ENCODE measurements at places on chromosomes 2 and 18.

DNA sequence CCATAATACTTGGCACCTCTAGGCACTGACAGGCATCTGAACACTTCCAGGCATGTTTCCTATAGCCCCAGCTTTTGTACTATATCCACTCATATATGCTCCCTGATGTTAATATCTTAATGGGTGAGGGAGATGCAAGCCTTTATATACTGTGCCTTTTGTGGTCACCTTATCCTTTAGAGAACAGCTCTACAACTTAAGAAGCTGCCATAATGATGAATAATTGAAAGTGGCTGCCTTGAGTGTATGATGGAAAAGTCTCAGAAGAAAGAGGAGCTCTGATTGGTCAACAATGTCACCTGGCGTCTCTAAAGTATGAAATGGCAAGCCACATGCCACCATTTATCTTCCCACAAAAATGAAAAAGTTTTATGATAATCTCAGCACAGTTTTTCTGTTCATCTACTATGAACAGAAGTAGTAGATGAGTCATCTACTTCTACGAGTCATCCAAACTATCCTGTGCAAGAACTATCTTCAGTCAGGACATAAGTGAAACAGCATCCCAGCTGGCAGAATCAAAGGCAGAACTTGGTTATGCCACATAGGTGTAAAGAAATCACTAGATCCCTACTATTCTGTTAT is 997.9 kb upstream of the CELF4 start:
- no peak for DNase-seq

DNA sequence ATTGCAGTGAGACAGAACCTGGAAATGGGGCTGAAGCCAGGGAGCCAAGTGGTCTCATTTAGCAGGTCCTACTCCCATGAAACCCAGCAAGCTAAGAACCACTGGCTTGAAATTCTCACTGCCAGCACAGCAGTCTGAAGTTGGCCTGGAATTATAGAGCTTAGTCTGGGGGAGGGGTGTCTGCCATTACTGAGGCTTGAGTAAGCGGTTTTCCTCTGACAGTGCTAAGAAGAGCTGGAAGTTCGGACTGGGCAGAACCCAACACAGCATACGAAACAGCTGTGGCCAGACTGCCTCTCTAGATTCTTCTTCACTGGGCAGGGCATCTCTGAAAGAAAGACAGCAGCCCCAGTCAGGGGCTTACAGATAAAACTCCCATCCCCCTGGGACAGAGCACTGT is 305.7 kb upstream of the SETBP1 start:
- DNase-seq: no peak

DNA sequence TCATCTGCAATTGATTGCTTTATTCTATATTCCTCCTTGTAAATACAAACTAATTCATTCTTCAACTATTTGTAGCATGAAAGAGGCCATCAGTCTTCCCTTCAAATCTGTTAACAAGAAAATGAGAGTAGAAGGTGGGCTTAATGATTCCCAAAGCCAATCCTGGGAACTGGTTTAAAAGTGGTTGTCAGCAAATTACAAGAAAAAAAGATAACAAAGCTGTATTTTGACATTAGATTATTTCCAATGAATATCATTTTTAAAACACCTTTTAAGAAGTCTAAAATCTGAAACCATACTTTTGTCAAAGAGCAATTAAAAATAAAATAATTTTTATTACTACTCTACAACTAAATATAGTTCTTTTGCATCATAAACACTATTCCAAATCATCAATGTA is 139.2 kb downstream of the DYM start:
- DNase-seq: no peak

GRCh38 chr2:69943000-69943842 is 18.2 kb downstream of the ASPRV1 start:
- DNase-seq: no peak

Data from HFF-Myc (cell line).